Gastrocnemius medialis (tissue), 4 donors: ENCODE measurements at places on chromosomes 1 and 21. TPM values are rescaled to one million over a fixed set of nuclear protein-coding genes. Genes with fewer than 3 reads are reported as not detected.

The LCE3D gene
- not detected for total RNA-seq

- no peak for DNase-seq
Measured at GRCh38 chr21:39800311-39800710, 55.3 kb downstream of the IGSF5 start.

GRCh38 chr1:34697818-34698217 lies 57.0 kb upstream of the GJB5 start:
- no peak for DNase-seq

- peak; percentile 6 for DNase-seq
Measured at GRCh38 chr21:16418642-16419041, 688.9 kb downstream of the USP25 start.

DNA sequence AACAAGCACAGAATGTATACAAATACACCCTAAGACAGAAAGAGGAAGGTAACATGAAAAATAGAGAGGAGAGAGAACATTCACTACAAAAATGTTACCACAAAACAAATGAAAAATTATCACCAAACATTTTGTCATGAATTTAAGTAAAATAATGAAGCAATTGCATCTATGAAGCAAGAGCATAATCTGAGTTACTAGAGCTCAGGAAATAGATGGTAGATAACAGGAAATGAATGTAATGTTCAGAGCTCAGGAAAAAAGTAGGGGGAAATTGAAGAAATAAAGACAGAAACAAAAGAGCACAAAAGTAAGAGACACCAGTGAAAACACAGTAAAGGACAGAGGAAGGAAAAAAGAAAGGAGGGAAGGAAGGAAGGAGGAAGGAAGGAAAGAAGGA lies 19.4 kb downstream of the SEC16B start:
- DNase-seq: no peak

- DNase-seq: peak; percentile 12
Measured at GRCh38 chr1:55463814-55464475, 248.8 kb upstream of the USP24 start.

DNA sequence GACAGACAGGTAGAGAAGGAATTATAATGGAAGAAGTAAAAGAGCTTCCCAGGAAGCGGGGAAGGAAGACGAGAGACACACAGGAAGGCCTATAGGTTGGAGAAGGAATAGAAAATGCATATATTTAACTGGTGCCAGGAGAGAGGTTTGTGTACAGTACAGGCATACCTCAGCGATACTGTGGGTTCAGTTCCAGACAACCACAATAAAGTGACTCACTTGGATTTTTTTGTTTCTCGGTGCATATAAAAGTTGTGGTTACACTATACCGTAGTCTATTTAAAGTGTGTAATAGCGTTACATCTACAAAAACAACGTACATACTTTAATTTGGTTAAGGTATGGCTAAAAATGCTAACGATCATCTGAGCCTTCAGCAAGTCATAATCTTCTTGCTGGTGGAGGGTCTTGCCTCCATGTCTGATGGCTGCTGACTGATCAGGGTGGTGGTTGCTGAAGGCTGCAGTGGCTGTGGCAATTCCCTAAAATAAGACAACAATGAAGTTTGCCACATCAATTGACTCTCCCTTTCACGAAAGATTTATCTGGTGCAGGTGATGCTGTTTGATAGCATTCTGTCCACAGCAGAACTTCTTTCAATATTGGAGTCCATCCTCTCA lies 16.0 kb downstream of the YARS1 start:
- DNase-seq: no peak

GRCh38 chr1:25065795-25066238 lies 135.7 kb upstream of the RUNX3 start:
- DNase-seq: no peak

The MRPL39 gene
- total RNA-seq: 44.7 TPM

The LCE2B gene
- total RNA-seq: not detected

DNA sequence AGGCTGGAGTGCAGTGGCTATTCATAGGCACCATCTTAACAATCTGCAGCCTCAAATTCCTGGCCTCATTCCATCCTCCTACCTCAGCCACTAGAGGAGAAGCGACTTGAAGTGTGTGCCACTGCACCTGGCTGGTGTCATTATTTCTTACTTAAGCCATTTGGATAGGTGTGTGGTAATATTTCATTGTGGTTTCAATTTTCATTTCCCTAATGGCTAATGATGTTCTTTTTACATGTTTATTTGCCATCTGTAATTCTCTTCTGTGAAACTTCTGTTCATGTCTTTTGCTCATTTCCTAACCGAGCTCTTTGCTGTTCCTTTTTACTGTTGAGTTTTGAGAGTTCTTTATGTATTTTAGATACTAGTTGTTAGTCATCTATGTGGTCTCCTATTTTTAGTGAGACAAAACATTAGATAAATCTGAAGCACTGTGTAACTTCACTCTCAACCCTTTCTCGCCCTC lies 66.8 kb downstream of the SLC27A3 start:
- peak; percentile 32 for DNase-seq

The CYP4Z1 gene
- total RNA-seq: 0.61 TPM

The C1orf94 gene
- not detected for total RNA-seq

GRCh38 chr1:15436881-15437442 lies 1.3 kb upstream of the CTRC start:
- DNase-seq: no peak

DNA sequence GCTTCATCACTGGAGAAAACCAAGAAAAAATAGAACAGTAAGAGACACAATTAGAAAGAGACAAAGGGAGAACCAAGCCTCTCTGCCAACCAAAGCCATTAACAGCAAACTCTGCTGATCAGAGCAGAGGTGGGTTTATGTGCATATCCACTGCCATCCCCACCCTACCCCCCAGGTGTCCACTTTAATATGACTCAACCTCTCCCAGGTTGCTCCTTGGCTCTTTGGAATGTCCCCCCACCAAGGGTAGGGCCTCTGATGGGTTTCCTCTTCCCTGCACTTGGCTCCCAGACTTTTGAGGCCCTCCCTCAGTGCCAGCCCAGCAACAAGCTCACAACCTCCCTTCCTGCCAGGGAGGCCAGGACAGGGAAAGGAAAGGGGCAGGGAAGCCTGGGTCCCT lies 104.8 kb downstream of the DMRTA2 start:
- DNase-seq: no peak

The IRF6 gene
- 0.55 TPM for total RNA-seq

The DBT gene
- total RNA-seq: 7.6 TPM

The ACOT11 gene
- 0.90 TPM for total RNA-seq

The IL6R gene
- total RNA-seq: 317 TPM

DNA sequence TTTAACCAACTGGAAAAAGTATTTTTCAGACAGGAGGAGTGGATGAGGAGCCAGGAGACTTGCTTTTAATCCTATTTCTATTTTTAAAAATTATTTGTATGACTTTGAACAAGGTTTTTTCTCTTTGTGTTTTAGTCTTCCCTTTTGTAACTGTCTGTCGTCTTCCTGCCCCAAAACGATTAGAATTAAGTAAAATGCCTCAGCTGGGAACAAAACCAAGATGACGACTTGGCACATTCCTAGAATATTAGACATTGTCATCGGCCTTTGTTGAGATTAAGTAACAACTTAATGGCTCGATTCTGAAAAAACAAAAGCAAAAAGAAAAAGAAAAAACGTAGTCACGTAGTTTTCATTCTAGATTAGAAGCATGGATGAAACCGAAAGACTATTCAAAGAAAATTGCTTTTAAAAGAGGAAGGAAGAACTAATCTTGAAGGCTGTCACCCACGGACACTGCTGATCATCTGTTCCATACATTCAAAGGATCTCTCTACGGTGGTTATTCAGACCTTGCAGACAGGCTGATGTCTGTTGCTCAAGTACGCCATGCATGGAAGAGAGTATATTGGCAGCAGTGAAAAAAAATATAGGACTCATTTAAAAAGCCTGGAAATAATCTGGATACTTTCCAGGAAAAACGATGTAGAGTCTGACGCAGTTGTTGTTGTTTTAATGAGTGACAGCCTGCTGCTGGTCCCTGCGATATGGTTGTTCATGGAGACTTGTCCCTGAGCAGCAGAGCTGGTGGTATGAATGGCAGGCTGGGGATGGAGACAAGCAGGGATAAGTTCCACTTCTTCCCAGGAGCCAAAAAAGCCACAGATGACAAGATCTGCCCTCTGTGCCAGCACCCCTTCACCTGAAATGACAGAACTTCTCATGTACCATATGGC lies 16.8 kb downstream of the GNG4 start:
- DNase-seq: no peak
